Suppressor macrophage treated with lipopolysaccharide for 4 hours (primary cell): ENCODE measurements at places on chromosomes 6 and 20.

DNA sequence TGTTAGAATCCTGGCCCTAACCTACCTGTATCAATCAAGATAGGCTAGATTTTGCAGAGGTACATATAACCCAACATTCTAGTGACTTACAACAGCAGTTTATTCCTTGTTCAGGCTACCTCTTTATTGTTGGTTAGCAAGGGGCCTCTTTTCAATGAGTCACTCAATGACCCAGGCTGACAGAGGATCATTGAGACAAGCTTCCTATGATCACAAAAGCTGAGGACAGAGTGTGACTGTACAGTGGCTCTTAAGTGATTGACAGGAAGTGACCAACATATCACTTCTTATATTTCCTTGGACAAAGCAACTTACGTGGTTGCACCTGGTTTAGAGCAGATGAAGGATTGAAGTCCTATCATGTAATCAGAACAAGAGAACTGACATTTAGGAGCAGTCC, 740.9 kb downstream of the FRK start:
- no peak for DNase-seq

GRCh38 chr6:39339868-39340550, 17.5 kb upstream of the KCNK16 start:
- DNase-seq, result no peak

- peak; percentile 83 for DNase-seq
Observed at GRCh38 chr6:2790588-2791449, 25.6 kb downstream of the WRNIP1 start.

- DNase-seq, result no peak
Observed at GRCh38 chr6:41050536-41050935, 2.5 kb upstream of the APOBEC2 start.

DNA sequence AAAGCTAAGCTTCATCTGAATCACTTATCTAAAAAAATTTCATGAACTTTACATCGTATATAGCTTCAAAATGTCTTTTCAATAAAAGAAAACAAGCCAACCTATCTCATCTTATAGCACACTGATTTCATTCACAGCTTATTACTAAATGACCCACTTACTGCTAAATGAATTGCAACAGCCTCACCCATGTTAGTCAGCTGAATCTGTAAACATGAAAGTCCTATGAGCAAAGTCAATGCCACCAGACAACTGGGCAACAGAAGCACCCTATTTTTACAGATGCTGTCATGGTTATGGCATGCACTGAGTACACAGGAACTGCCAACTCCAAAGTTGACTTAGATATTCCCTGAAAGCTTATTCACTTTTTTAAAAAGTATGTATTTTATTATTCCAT, 41.2 kb upstream of the DST start:
- DNase-seq, result peak; percentile 17

DNA sequence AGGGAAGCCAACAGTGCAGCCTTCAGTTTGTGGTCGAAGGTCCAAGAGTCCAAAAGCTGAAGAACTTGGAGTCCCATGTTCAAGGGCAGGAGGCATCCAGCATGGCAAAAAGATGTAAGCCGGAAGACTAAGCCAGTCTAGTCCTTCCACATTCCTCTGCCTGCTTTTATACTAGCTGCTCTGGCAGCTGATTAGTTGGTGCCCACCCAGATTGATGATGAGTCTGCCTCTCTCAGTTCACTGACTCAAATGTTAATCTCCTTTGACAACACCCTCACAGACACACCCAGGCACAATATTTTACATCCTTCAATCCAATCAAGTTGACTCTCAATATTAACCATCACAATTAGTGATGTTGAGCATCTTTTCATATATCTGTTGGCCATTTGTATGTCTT, 23.1 kb upstream of the PHIP start:
- DNase-seq, result no peak

DNA sequence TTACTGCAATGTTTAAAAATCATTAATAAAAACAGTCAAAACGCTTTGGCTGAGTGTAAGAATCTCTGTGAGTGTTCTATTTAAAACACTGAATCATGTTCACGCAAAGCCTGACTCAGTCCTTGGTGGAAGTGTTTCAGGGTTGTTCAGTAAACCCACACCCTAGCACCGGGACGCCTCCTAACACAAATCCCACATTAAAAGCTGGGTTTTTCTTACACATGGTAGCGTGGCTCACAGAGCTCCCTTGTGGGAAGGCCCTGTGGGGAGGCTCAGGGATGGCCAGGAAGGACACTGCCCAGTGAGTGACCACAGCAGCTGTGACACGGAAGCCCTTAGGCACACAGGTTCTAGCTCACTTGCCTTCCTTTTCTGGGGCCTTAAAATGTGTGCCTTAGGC, 80.2 kb downstream of the GMPR start:
- peak; percentile 68 for DNase-seq

GRCh38 chr6:82216549-82216948, 31.0 kb downstream of the IBTK start:
- peak; percentile 78 for DNase-seq

DNA sequence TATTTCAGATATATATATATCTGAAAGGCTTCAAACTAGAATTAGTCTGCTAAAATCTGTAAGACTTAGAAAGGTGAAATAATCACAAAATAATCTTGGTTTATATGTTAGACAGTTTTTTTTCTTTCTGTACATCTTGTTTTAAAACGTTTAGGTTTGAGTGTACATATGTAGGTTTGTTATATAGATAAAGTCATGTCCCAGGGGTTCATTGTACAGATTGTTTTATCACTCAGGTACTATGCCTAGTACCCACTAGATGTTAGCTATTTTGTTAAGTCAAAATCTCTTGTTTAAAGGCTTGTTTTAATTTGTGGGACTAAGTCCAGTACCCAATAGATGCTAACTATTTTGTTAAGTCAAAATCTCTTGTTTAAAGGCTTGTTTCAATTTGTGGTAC, 1339.0 kb upstream of the CITED2 start:
- no peak for DNase-seq

- peak; percentile 53 for DNase-seq
Observed at GRCh38 chr20:23446505-23446904, 6.2 kb downstream of the CST11 start.

DNA sequence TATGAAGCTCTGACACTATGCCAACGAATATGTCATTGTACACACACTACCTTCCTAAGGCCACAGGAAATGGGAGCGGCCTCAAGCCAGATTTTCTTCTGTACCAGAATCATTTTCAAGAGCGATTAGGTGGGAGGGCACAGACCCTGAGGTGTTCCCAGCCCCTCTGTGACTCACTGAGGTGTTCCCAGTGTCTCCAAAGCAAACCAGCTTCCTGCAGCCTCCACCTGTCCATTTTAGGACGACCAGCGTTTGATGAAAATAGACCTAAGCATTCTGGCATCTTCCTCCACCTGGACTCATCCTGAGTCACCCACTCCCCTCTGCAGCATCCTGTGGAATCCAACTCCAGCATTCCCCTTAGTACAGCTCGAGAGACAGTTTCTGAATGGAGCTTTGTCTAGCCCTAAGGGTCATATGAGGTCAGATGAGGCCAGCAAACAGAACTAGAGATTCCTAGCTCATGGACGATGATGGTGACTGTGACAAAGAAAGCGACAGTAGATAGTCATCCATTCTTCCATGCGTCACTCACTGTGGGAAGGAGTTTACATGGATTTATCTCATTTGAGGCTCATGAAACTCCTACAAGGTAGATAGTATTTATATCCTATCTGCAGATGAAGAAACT, 203.4 kb downstream of the PTPRT start:
- no peak for DNase-seq

DNA sequence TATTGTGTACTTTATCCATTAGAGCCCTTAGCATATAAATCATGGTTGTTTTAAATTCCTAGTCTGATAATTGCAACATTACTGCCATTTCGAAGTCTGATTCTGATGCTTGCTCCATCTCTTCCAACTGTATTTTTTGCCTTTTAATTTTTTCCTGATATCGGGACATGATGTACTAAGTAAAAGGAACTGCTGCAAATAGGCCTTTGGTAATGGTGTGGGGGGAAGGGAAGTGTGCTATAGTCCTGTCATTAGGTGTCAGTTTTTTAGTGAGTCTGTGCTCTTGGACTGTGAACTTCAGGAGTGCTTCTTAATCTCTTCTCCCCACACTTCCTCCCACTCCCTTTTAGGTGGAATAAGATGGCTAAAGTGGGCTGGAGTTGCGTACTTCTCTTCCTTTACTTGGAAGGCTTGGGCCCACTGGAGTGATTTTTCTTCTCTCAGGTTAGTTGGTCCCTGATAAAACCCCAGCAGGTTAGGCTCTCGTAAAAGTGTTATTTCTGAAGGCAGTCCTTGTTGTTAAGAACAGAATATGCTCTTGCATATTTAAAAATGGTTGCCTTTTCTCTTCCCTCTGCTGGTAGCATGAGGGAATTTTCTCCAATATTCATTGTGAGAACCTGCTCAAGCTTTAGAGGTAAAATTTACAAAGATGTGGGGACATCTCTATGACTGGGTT, 18.1 kb downstream of the STXBP5 start:
- peak; percentile 17 for DNase-seq

DNA sequence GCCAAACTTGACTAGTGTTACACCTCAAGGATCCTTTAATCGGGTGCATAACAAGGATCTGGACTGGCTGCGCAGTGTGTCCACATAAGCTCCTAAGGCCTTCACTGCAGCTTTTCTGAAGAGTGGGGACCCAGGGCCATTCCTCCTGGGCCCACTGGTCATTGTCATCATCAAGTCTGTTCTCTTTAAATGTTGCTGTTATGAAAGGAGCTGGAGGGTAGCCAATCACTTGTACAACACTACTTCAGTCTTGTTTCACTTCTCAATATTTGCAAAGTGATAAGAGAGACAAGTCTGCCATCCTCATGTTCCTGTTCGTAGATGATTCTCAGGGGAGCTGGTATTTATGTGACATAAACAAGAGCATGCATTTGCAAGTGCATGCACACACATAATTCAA, 149.8 kb downstream of the SYNDIG1 start:
- DNase-seq, result no peak

DNA sequence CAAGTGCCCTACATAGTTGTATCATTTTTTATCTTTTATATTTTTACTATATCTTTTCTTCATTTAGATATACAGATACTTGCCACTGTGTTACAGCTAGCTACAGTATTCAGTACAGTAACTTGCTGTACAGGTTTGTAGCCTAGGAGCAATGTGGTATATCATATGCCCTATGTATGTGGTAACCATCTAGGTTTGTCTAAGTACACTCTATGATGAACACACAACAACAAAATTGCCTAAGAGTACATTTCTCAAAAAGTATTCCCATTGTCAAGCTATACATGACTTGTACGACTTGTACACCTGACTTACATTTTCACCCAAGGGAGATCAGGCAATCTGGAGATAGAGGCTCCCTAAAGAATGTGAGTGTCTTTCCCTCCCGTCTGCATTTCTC, 8.2 kb downstream of the ELOVL5 start:
- no peak for DNase-seq

DNA sequence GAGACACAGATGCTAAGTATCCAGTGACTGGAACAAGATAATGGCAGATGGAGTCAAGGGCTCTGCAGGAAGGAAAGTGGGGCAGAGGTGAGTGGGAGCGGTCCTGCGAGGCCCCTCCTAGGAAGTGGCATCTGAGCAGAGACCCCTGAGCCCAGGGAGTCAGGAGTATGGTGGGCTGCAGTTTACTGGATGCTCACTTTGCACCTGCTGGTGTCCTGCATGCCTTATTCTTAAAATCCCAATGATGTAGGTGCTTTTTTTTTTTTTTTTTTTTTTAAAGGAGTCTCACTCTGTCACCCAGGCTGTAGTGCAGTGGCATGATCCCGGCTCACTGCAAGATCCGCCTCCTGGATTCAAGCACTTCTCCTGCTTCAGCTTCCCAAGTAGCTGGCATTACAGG, 5.6 kb downstream of the CEBPB start:
- no peak for DNase-seq

DNA sequence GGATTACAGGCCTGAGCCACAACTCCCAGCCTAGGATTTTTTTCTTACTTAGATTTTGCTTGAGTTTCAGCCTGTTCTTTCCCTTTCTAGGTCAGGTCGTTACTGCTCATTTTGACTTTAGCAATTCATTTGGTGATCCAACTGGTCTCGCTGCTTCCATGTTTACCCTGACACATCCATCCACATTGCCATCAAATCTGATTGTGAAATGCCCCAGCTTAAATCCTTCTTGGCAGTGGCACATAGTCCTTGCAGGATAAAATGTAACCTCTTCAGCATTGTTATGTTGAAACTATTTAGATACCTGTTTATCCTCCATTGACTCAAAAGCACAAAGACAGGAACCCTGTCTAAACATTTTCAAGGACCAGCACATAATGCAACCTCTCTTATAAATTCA, 77.2 kb downstream of the DNAH8 start:
- DNase-seq, result no peak

- no peak for DNase-seq
Observed at GRCh38 chr6:35491558-35492257, 5.2 kb downstream of the TEAD3 start.

GRCh38 chr6:112504621-112505020, 157.5 kb downstream of the RFPL4B start:
- DNase-seq, result no peak

GRCh38 chr6:41624621-41625380, 13.5 kb upstream of the MDFI start:
- no peak for DNase-seq

DNA sequence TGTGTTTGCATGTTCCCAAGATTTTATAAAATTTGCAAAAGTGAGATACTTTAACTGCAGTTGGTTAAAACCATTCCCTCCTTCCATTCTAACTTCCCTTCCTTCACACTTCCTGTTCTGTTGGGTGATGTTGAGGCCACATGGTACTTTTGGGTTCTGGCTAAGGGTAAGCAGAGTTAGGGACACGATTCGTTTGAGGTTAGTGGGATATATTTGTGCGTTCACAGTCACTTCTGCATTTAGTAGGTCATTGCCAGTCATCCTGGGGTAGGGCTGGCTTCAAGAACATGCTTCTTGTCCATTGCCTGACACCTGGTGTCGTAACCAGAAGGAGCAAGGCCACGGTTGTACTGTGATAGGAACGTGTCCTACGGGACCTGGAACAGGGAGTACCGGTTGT, 340.1 kb downstream of the ZFAND3 start:
- peak; percentile 37 for DNase-seq

GRCh38 chr6:56507517-56507916, 135.2 kb downstream of the DST start:
- DNase-seq, result no peak

DNA sequence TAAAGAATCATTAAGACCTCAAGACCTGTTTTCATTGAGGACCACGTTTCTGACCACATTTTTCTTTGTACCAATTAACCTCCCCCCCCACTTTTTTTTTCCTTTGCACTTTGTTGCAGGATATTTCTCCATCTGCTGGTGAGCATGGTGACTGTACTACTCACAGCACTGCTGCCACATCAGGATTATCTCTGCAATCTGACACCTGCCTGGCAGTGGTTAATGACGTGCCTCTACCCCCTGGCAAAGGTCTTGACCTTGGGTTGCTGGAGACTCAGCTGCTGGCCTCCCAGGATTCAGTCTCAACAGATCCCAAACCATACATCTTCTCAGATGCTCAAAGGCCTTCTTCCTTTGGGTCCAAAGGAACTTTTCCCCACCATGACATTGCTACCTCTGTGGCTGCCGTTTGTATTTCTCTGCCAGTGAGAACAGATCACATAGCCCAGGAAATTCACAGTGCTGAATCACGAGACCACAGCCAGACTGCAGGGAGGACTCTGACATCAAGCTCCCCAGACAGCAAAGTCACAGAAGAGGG, 46.6 kb upstream of the EDN3 start:
- DNase-seq, result no peak

- DNase-seq, result no peak
Observed at GRCh38 chr20:25061821-25062530, 4.0 kb upstream of the ACSS1 start.

- DNase-seq, result no peak
Observed at GRCh38 chr6:113829696-113830045, 27.5 kb upstream of the MARCKS start.

- DNase-seq, result no peak
Observed at GRCh38 chr6:147922799-147923198, 414.3 kb downstream of the SAMD5 start.
